Ammon's horn (tissue), 1 donor: ENCODE measurements at places on chromosomes 5 and 9.
A peak's percentile ranks its signal among the peaks of the same experiment; 100 is the strongest.

- peak; percentile 42 for DNase-seq
Observed at GRCh38 chr9:97176206-97176605, 131.3 kb upstream of the CCDC180 start.

GRCh38 chr9:15305470-15305869, 1.5 kb downstream of the TTC39B start:
- no peak for DNase-seq

DNA sequence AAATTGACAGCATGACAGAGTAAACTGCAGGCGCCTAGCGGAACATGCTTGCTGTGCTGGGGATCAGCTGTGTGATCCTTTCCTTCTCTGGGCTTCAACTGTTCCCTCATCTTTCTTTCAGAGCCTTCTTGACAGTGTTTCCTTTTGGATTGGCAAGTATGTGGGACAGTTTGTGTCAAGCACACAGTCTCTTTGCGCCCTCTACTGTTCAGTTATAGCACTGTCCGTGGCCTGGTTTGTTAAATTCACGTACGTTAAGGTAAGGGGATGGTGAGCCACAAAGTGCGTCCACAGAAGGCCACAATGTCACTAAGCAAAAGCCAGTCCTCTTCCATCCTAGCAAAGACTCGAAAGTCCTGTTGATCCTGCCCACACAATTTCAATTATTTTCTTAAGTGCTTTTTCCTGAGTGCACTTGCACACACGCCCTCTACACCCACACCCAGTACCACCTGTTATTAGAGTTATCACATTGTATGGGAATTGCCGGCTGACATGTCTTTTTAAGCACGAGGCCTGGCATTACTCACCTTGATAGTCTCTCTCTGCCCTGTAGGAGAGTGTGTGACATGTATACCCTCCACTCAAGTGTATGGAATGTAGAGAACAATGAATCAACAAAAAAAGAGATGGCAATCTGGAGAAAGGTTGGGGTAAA, 22.5 kb upstream of the PTPN3 start:
- peak; percentile 87 for DNase-seq

GRCh38 chr5:88248743-88249540, 19.7 kb downstream of the TMEM161B start:
- no peak for DNase-seq

DNA sequence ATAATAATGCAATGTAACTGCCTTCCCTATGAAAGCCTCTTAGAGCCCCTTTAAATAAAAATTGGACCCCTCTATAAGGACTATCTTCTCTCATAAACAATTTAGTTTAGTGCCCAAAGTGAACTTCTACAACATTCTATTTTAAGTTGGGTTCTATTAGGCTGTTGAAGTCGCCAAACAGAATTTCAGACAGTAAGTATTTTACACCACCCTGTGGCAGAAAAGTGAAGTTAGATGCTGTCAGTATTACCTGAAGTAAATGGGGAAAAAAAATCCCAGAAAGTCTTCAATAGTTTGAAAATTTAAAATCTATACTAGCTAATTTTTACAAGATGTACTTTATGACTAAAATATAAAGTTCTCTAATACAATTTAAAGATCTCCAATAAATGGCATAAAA, 29.5 kb downstream of the CAAP1 start:
- peak; percentile 7 for DNase-seq

- no peak for DNase-seq
Observed at GRCh38 chr9:26612211-26612610, 280.4 kb downstream of the CAAP1 start.

- DNase-seq = peak; percentile 26
Observed at GRCh38 chr5:151037561-151038411, 17.4 kb downstream of the GPX3 start.

GRCh38 chr5:143606043-143606752, 202.7 kb upstream of the NR3C1 start:
- no peak for DNase-seq

GRCh38 chr9:124284940-124285441, 27.2 kb downstream of the NEK6 start:
- DNase-seq = peak; percentile 84

GRCh38 chr9:129394061-129394885, 216.2 kb upstream of the IER5L start:
- DNase-seq = peak; percentile 68

DNA sequence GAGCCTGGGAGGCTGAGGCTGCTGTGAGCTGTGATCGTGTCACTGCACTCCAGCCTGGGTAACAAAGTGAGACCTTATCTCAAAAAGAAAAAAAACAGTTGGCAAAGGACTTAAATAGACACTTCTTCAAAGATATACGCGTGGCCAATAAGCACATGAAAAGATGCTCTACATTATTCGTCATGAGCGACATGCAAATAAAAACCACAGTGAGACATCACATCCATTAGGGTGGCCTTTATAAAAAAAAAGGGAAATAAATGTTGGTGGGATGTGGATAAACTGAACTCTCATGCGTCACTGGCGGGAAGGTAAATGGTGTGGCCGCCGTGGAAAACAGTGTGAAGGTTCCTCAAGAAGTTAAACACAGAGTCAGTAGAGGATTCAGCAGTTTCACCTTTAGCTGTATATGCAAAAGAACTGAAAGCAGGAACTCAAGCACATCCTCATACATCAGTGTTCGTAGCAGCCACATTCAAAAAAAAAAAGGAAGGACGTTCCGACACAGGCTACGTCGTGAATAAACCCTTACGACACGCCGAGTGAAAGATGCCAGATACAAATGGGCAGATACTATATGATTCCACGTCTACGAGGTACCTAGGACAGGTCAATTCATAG, 24.5 kb upstream of the NRARP start:
- no peak for DNase-seq

DNA sequence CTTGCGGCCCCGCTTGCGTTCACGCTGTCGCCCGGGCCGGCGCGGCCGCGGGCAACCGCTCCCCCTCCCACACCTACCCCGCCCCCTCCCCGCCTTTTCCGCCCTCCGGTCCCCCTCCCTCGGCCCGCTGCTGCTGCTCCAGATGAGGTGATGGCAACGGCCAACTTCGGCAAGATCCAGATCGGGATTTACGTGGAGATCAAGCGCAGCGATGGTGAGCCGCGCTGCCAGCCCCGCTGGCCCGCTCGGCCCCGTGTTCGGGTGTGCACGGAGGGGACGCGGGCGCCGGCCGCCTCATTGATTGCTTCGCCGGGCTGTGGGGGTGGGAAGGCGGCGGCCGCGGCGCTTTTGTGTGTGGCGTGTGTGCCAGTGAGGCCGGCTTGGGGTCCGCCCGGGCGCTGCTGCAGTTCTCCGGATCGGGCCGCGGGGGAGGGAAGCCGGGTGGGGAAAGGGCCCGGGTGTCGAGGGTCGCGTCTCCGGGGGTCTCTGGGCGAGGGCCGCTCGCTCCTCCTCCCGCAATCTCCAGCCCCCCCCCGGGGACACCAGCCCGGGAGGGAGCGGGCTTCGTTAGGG, 403 bp downstream of the KIF2A start:
- DNase-seq = no peak

- peak; percentile 37 for DNase-seq
Observed at GRCh38 chr9:135887585-135888050, 19.7 kb downstream of the CAMSAP1 start.

DNA sequence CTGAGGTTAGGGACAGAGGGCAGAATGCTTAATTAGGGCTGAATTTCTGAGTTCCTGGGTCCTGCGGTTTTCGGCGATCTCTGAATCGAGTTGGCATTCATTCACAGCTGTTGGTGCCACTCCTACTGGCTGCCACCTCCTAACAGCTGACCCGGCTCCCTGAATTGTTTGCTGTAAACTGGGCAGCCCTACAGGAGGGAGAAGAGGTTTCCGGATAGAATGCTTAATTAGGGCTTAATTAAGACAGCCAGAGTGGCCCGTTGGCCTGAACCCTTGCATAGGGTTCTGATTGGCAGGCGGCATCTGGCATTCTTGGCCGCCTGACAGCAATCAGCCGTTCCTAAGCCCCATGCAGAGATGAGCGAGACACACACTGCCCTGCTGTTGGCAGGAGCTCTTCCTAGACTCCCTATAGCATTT, 25.7 kb downstream of the FRMPD1 start:
- DNase-seq = peak; percentile 85

DNA sequence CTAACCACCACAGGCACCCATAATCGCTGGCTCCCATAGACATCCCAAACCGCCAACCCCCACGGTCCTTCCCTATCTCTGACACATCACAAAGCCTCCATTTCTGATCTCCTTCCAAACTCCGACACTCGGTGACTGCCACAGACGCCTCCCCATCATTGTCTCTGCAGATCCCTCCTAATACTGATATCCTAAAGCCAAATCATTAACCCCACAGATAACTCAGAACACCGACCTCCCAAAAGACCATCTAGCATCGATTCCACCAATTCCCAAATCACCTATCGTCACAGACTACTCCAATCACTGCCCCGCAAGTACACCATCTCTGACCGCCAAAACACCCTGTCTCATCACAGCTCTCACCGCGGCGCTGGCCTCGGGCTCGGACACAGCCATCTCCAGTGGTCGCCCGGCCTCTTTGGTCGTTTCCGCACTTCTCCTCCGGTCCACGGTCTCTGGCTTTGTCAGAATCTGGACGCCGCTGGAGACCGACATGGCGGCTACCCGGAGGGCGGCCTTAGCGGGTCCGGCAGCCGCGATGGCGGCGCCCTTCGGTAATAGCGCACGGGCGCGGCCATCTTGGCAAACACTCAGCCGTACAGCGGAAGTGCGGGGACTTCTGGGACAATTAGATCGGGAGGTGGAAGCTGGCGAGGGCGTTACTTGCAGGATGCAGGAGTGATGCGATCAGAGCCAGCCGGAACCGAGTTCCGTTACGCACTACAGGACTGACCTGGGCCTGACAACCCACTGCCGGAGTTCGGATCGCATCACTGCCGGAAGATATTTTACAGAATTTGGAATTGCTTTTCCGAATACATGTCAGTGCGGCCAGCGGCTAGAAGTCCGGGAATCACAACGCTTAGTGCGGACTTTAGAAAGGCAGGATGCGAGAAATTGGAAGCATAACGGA, at the start of gene ZFP37:
Gene ZFP37, minus strand, starts transcription at position 534 of the 916 bp plus-strand sequence. Its CDS starts 36 bp downstream, at position 498.
- DNase-seq = peak; percentile 97

GRCh38 chr9:100401042-100401441, 25.9 kb upstream of the MSANTD3 start:
- DNase-seq = no peak

DNA sequence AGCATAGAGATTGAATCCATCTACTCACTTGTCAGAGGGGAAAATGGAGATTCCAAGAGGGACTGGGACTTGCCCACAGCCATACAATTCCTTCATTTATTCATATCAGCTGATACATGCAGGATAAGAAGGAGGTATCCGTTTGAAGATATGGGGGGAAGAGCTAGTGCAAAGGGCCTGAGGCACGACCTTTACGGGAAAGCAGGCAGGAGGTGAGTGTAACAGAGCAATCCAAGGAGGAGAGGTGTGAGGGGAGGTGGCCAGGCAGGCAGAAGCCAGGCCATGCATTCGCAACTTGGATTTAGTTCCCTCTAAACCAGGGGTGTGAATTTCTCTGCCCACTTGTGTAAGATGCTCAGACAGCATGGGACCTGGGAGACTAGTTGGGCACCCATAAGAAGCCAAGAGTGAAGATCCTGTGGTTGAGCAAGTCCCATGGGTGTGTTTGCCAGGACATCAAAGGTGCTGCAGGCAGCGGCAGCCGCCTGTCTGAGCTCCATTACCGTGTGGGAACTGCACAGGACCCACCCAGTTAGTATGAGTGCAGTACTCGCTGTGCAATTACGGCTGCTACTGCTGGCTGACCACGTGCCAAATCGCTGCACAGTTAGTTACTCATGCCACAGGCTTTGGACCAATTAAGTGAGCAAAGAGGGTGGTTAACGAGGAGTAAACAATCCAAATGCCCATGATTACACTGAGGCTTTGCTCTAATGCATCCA, 31.4 kb upstream of the FAT2 start:
- no peak for DNase-seq

DNA sequence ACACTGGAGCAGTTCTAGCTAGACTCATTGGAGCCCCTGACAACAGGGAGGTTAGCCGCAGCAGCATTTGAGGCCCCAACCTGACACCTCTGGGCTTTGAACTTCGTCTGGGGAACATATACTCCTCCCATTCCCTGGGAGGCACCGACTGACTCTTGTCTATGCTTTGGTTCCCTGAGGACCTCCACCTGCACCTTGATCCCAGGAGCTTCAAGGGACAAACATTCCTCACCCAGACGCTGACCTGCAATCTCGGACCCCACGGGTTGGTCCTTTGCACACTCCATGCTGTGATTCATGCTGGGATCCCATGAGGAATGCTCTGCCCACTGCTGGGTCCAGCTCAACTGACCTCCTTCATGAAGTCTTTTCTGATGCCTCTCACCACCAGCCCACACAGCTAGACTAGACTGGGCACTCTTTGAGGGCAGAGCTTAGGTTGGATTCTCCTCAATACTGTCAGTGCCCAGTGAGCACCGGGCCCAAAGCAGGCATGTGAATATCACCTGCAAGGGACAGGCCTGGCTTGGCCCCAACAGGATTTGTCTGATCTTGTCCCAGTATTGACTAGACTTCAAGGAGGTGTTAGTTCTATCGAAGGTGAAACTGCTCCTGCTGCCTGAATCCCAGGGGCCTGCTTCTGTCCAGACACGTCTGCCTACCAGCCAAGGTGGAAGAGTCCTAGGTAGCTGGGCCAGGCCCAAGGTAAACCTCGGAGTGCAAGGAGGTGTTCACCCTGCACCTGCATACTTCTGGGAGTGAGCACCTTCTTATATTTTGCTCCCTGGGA, 51.8 kb upstream of the ZBTB43 start:
- DNase-seq = no peak

GRCh38 chr5:125480911-125481310, 734.5 kb upstream of the ZNF608 start:
- DNase-seq = no peak

GRCh38 chr9:120724757-120725400, 10.6 kb upstream of the MEGF9 start:
- no peak for DNase-seq

- peak; percentile 54 for DNase-seq
Observed at GRCh38 chr9:69223605-69224004, 49.5 kb downstream of the TJP2 start.

DNA sequence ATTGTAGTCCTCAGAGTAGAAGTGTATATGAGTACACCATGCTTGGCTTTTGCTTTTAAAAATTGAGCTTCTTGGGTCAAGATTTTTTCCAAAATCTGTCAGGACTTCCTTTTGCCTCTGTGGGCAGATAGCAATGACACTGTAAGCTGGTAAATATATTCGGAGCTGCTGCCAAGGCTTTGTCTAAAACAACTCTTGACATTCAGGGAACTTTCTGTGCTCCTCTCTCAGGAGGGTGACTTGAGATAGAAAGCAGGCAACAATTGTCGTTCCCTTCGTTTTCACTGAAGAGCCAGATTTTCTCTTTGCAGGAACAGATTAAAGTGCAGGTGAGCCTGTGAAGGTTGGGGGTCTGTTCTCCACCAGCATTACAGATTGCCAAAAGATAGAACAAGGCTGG, 230.5 kb downstream of the MAST4 start:
- DNase-seq = no peak
